Liver (tissue), 10 donors: ENCODE measurements at places on chromosomes 7 and 10.

- peaks cover 15% of the 10 kb centered on the region for H3K36me3 ChIP-seq
- no peak overlapping the region for H3K4me3 ChIP-seq
- no peak overlapping the region for H3K27ac ChIP-seq
- no peaks in the 10 kb centered on the region for H3K27me3 ChIP-seq
- peaks cover 1% of the 10 kb centered on the region for H3K4me1 ChIP-seq
These were observed 30.2 kb upstream of the NRCAM start for GRCh38 chr7:108486291-108486966.

DNA sequence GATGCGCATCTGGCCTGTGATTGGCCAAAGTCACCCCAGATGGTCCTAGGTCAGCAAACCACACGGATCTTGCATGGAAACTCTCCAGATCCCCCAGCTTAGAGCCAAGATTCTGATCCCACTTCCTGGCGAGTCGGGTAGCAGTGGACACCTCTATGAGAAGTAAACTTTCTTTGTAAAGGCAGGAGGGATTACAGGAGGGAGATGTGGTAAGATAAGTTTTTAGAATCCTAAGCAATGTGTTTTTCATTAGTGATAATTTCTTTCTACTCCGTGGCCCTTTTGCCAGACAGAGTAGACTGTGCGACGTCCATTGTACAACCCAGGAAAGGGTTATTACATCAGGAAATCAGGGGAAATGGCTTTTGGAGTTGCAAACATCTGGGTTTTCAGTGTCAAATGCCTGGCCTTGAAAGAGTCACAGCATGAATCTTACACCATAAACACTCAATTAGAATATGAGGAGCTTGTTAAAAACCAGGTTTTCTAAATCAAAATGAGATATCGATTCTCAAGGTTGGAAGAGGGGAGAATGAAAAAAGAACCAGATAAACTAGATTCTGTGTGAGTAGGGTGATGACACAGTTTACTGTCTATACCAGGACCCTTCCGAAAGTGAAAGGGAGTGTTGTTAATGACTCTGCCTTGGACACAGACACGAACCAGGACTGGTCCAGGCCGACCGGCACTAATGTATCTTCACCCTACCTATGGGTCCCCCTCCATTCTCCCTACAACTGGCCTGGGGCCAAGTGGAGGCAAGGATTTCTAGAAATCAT, 61.9 kb upstream of the WAC start:
- H3K4me1 ChIP-seq: no peaks in the 10 kb centered on the region
- H3K27me3 ChIP-seq: no peaks in the 10 kb centered on the region
- no peak overlapping the region for H3K4me3 ChIP-seq
- no peaks in the 10 kb centered on the region for H3K36me3 ChIP-seq
- DNase-seq: no peak
- no peak overlapping the region for H3K27ac ChIP-seq

DNA sequence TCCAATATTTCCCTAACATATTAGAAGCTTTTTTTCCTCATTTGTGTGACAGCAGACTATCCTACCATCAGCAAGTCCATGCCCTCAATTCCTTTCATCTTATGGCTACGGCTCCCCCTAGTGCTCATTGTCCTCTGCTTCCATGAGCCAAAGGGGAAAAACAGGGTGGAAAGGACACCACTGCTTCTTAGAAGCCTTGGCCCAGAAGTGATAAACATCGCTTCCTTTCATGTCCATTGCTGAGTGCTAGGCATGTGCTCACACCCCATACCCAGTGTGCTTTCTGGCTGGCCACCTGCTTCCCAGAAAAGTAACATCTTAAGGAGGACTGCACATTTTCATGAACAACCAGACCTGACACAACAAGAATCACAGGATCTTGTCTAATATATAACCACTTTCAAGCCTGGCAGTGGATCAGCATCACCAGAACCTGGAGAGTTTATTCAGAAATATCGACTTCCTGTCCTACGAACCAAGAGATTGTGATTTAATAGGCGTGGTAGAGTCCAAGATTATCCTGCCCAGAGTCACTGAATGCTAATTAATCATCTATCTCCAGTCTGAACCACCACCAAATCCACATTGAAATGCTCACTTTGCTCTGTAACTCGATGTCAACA, 650.5 kb upstream of the SORCS1 start:
- no peaks in the 10 kb centered on the region for H3K36me3 ChIP-seq
- no peaks in the 10 kb centered on the region for H3K27me3 ChIP-seq
- H3K27ac ChIP-seq: no peak overlapping the region
- H3K4me1 ChIP-seq: no peaks in the 10 kb centered on the region
- DNase-seq: peak; percentile 39
- H3K4me3 ChIP-seq: no peak overlapping the region

- H3K27ac ChIP-seq: no peak overlapping the region
- no peaks in the 10 kb centered on the region for H3K27me3 ChIP-seq
- H3K4me3 ChIP-seq: no peak overlapping the region
- H3K4me1 ChIP-seq: no peaks in the 10 kb centered on the region
- no peak for DNase-seq
These were observed 66.8 kb downstream of the PCGF5 start for GRCh38 chr10:91287276-91287675.

- no peak overlapping the region for H3K4me3 ChIP-seq
- no peaks in the 10 kb centered on the region for H3K36me3 ChIP-seq
- DNase-seq: no peak
- no peaks in the 10 kb centered on the region for H3K4me1 ChIP-seq
These were observed 131.7 kb downstream of the DYNC1I1 start for GRCh38 chr7:95904099-95904498.
